ENCODE measurements at places on chromosomes 3 and 15. TPM values are rescaled to one million over a fixed set of nuclear protein-coding genes. Genes with fewer than 3 reads are reported as not detected.

DNA sequence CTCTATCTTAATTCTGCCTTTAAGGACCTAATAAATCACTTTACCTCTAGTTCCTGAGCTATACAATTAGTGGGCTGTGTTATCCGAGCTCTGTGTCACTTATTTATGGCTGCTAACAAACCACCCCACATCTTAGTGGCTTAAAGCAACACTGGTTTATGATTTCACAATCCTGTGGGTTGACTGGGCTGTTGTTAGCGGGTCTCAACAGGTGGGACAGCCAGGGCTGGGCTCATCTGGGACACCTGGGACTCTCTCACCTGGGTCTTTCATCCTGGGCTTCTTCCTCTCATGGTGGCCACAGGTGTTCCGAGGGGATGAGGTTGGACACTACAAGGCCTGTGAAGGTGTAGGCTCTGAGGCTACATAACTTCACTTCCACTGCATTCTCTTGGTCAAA is 35.8 kb upstream of the CHST2 start:
- no peak for DNase-seq
- no peak overlapping the region for H3K27ac ChIP-seq
- peaks cover 7% of the 10 kb centered on the region for H3K4me1 ChIP-seq
- H3K36me3 ChIP-seq, result no peaks in the 10 kb centered on the region
- H3K27me3 ChIP-seq, result no peaks in the 10 kb centered on the region

Gene MYRIP
- not detected for total RNA-seq

Gene TFRC
- total RNA-seq, result 159 TPM

DNA sequence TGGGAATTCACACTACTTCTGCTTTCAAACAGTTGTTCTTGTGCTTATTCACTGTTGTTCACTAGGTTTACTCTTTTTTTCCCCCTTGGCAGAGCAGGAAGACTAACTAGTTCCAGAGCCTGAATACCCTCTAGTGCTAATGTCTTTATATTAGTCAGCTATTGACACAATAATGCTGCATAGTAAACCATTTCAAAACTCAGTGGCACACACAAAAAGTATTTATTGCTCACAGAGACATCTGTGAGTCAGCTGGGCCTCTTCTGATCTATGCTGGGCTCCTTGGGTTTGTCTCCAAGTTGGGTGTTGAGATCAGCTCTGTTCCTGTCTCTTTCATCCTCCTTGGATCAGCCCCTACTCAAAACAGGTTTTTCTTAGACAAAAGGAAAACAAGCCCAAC is 51.1 kb downstream of the RSRC1 start:
- no peak overlapping the region for H3K4me3 ChIP-seq
- no peaks in the 10 kb centered on the region for H3K27me3 ChIP-seq
- no peaks in the 10 kb centered on the region for H3K4me1 ChIP-seq
- H3K27ac ChIP-seq, result no peak overlapping the region
- H3K36me3 ChIP-seq, result no peaks in the 10 kb centered on the region
- DNase-seq, result no peak
